ENCODE measurements at places on chromosomes 4 and X. TPM values are rescaled to one million over a fixed set of nuclear protein-coding genes. Genes with fewer than 3 reads are reported as not detected.

The ENOPH1 gene
- 64.8 TPM for total RNA-seq

The HS6ST2 gene
- 51.8 TPM for total RNA-seq

The CLCN5 gene
- 18.7 TPM for total RNA-seq

The CBR4 gene
- total RNA-seq, result 26.5 TPM

The SLC26A1 gene
- 1.2 TPM for total RNA-seq

The FRG2 gene
- not detected for total RNA-seq

The DCAF8L2 gene
- not detected for total RNA-seq

The PHEX gene
- 0.55 TPM for total RNA-seq

The HSFX1 gene
- 3.5 TPM for total RNA-seq

The CSAG3 gene
- total RNA-seq, result not detected

The TNIP3 gene
- total RNA-seq, result 0.39 TPM

The AKAP17A gene
- total RNA-seq, result 11.0 TPM

The CTAG1A gene
- not detected for total RNA-seq

The PPEF1 gene
- 0.94 TPM for total RNA-seq

The STK32B gene
- total RNA-seq, result 7.0 TPM

All from spinal cord (tissue), 10 donors.